ENCODE measurements at places on chromosomes 16 and 17.

GRCh38 chr17:33050611-33051140 is 59.0 kb downstream of the SPACA3 start:
- DNase-seq: no peak

DNA sequence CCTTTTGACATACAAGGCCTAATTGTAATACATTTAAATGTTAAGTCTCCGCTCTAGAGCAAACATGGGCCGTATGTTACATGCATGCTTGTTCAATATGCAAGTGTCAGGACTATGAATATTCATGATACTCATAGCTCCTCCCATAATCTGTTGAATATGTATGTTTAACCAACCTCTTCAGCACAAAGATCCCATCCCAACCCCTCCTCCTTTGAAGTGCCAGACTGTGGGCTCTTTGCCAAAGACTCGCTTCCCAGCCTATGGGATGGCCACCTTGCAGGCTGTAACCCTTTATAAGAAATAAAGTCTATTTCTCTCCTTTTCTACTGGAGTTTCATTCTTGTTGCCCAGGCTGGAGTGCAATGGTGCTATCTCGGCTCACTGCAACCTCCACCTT is 156.2 kb downstream of the ABCC12 start:
- no peak for DNase-seq

- DNase-seq: no peak
Measured at GRCh38 chr16:85610059-85610445, 3.1 kb upstream of the GSE1 start.

DNA sequence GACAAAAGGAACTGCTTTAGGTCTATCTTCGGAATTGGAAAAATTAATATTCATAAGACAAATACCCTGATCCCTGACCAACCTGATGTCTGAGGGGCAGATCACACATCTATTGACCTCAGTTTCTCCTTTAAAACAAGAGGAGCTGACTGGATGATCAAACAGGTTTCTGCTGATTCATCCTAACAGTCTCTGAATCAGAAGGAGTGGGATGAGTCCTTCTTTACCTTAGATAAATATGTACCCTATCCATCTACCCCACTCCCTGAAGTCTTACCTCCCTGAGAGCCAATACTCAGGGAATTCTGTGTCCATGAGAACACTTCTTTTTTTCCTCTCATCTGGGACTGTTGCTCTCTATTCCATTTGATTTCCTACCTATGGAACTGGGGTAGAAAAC is 80.3 kb upstream of the CRHR1 start:
- DNase-seq: no peak

DNA sequence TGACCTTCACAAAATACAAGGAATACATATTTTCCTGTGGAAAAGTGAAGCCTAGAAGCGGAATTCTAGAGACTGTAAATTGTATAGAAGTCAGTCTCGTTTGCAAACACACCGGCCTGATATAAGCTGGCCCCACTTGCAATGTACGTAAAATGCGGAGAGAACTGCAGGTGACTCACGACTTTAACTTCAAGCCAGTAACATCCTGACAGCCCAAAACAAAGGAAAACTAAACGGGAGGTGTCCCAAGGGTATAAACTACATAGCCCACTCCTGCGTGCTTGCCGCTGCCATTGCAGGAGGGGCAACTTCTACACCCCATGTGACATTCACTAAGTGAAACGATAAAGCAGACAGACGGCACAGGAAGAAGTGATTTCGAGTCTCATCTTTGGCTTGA is 101.6 kb downstream of the CYTH1 start:
- no peak for DNase-seq

All from activated CD4-positive, alpha-beta T cell treated with anti-CD3 and anti-CD28 coated beads, Interleukin-2, amount 50 U/mL, for 24 hours (primary cell).